ENCODE measurements at places on chromosomes 11 and 22. TPM values are rescaled to one million over a fixed set of nuclear protein-coding genes. Genes with fewer than 3 reads are reported as not detected.

DNA sequence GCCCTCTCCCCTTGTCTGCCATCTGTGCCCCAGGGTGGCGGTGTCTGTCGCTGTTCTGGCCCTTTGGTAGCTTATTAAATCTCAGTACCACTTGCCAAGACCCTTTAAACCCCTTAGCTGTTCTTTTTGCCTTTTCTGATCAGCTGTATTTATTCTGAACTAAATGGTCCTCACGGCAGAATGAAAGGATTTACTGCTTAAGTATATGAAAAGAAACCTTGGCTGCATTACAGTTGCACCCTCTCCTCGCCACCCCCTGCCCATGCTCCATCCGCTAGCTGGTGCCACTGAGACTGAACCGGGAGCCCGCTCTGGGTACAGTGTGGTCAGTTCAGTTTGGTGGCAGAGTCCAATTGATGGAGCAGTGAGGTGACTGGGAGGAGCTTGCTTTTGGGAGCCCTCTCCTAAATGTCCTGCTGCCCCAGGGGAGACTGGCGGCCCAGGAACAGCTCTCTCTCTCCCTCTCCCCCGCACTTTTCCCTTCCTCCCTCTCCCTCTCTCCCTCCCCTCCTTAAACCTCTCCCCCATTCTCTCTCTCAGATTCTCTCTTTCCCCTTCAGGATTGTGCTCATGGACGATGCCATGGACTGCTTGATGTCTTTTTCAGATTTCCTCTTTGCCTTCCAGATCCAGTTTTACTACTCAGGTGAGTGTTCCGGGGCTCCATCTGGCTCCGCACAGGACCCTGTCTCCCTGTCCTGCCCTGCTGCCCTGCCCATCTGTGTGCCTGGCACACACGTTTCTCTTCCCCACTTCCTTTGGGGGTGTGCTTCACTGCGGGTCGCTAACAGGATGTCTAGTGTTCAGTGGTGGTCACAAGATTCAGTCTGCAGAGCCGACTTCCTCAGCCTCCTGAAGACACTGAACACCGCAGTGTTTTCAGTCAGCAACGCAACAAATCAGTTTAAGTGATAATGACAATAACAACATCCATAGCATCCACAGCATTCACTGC, 21.8 kb downstream of the ARFGAP2 start:
- peak overlapping the region; percentile 80 for H3K4me3 ChIP-seq
- H3K36me3 ChIP-seq = peaks cover 6% of the 10 kb centered on the region
- H3K27me3 ChIP-seq = no peaks in the 10 kb centered on the region
- peaks cover 19% of the 10 kb centered on the region for H3K4me1 ChIP-seq
- DNase-seq = no peak

GRCh38 chr22:43502306-43502874, 90.6 kb downstream of the MPPED1 start:
- H3K36me3 ChIP-seq = no peaks in the 10 kb centered on the region
- H3K4me3 ChIP-seq = no peak overlapping the region
- DNase-seq = no peak
- H3K4me1 ChIP-seq = no peaks in the 10 kb centered on the region

DNA sequence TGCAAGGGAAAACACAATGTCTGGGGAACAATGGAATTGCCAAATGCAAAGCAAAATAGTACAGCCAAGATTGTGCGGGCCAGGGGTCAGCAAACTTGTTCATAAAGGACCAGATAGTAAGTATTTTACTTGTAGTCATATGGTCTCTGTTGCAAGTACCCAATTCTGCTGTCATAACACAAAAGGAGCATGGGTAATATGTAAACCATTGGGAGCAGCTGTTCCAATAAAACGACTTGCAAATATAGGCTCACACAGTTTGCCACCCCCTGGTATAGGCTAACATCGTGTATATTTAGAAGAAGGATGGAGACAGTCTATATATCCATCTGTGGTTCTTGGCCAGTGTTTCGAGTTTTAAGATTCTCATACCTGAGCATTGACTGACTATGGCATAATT, 15.6 kb downstream of the SDHAF2 start:
- H3K4me3 ChIP-seq = no peak overlapping the region
- H3K4me1 ChIP-seq = peaks cover 19% of the 10 kb centered on the region
- H3K27ac ChIP-seq = no peak overlapping the region

The OR51I1 gene
- total RNA-seq = not detected
